ENCODE measurements at places on chromosomes 2 and 18.

- no peak for DNase-seq
These were observed 244.4 kb upstream of the REV1 start for GRCh38 chr2:99734236-99734635.

DNA sequence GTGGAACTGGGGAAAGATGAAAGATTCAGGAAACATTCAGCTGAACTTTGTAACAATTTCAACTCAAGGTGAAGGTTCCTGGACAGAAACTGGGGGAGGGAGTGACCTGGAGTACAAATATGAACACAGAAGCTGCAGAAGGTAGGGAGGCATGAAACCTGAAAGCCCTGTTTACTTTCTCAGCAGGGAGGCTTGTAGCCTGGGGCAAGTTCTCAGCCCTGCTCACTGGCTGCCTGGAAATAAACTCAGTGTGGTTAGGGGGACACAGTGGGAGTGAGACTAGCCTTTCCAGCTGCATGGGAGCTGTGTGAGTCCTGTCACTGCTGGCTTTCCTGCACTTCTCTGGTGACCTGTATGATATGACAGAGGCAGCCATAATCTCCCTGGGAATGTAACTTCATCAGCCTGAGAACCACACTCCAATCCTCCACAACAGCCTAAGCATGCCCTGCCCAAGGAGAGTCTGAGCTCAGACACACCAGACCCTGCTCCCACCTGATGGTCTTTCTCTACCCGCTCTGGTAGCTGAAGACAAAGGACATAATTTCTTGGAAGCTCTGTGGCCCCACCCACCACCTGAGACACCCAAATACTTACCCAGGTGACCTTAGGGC lies 77.0 kb downstream of the ZSWIM2 start:
- no peak for DNase-seq

GRCh38 chr2:219542931-219543595 lies 546 bp downstream of the CHPF start:
- no peak for DNase-seq

GRCh38 chr2:47299555-47299954 lies 103.4 kb upstream of the MSH2 start:
- no peak for DNase-seq

GRCh38 chr2:174031226-174031625 lies 66.1 kb upstream of the SP3 start:
- no peak for DNase-seq

DNA sequence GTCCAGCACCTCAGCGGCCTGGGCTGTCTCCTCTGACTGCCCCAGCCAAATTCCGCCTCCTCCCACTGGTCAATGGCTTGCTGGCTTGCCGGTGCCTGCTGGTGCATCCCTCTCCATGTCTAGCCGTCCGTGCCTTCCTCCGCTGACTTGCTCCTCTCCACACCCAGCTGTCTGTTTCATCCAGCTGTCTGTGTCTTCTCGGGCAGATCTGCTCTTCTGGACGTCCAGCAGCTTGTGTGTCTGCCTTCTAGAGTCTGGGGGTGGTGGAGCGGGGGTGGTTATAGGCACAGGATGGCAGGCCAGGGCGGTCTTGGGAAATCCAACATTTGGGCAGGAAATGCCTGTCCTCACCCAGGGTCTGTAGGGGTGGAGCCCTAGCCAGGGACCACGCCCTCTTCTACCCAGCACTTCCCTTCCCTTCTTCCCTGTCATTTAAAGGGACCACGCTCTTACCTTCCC lies 369.2 kb downstream of the GALNT13 start:
- no peak for DNase-seq

DNA sequence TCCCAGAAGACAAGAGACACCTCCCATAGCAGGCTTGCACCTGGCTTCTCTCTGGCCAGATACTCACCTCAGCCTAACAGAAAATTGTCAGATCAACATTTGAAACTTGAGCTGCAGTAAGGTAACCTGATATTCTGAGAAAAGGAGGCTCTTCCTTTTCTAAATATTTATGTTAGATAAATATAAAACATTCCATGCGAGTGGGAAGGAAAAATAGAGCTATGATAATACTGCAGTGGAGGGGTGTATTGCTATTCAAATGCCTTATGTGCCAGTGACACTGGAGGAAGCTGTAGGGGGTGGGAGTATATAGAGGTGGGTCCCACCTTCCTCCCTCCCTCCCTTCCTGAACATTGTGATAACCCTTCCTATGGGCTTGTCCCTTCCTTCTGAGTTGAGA lies 515.5 kb upstream of the CHAC2 start:
- DNase-seq, result no peak

DNA sequence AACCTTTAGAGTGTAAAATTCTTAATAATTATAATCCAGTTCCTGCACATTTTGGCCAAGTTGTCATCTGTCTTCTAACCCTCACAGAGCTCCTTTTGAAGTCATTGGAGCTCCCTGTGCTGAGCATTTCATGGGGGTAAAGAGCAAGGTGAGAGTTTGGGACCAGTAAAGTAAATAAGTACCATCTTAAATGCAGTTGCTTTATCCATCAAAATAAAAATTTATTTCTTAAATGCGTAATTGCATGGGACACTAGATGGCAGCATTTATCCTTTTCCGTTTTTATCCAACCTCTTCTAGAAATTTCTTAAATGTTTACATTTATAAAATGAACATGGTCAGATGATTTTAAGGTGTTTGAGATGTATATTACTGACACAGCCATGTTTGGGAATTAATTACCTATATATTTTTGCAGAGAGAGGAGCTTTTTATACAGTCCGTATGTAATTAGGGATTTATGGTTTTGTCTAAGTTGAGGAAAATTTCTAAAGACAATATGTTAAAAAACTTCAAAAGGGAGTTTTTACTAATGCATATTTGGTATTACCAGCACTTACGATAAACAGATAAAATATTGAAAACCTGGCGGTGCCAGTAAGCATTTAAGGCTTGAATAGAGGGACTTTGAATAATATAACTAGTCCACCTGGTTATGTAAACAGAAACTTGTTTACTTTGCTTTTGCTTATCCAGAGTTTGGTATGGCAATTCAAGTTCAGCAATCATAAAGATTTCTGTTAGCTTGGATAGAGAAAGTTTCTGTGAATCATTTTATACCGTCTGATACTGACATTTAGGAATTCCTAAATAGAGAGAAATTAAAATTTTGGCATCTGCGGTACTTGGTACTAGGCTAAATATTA lies 54.5 kb downstream of the ACSL3 start:
- DNase-seq, result no peak

GRCh38 chr2:134140251-134140661 lies 113.6 kb upstream of the MGAT5 start:
- no peak for DNase-seq

- DNase-seq, result no peak
These were observed 9.6 kb downstream of the SSB start for GRCh38 chr2:169808221-169808620.

DNA sequence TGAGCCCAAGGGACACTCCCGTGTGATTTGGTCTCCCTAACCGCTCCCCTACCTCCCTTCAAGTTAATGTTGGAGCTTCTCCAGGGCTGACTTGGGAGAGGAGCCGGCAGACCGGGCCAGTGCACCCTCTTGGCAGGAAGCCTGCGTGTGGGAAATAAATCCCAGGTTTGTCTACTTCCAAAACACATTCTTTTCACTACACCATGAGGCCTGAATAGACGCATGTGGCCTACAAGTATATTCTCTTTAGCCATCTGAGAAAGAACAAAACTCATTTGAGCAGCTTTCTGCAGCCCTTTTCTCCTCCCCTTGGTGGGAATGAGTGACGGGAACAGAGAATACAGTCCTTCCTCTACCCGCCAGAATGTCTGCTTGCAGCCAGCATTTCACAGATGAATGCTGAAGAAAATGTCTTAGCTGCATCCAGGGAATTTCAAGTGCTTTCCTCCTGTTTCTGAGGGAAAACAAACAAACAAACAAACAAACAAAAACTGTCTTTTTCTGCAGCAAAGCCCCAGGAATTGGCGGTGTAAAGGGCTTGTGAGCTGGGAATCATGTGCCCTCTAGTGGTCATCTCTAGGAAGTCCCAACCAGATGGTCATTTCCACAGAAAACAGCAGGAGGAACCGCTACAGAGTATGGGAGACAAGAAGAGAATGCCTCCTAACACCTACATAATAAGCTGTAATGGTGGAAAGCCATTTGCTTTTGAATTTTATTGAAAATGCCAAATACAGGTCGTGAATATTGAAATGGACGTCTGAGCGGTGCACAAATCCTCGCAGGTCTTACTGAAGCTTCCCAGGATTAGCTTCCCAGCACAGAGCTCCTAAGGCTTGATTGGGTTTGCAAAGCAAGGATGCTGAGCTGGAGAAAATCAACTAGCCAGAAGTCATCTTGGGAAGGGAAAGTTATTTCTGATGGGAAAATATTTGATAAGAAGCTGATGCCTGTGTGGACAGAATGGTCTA lies 41.2 kb upstream of the DAPL1 start:
- peak; percentile 53 for DNase-seq

- peak; percentile 52 for DNase-seq
These were observed 52.0 kb downstream of the ARL4C start for GRCh38 chr2:234444893-234445292.

GRCh38 chr2:171235262-171235881 lies 74.7 kb upstream of the TLK1 start:
- DNase-seq, result no peak

DNA sequence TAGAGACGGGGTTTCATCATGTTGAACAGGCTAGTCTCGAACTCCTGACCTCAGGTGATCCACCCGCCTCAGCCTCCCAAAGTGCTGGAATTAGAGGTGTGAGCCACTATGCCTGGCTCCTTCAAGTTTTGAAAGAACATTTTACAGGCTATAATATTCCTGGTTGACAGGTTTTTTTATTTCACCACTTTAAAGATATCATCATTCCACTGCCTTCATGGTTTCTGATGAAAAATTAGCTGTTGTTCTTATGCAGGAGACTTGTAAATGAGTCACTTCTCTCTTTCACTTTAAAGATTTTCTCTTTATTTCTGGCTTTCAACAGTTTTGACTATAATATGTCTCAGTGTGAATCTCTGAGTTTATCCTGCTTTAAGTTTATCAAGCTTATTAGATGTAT lies 7.9 kb upstream of the ARPC2 start:
- DNase-seq, result no peak

GRCh38 chr2:172555272-172555521 lies 693 bp upstream of the PDK1 start:
- no peak for DNase-seq

DNA sequence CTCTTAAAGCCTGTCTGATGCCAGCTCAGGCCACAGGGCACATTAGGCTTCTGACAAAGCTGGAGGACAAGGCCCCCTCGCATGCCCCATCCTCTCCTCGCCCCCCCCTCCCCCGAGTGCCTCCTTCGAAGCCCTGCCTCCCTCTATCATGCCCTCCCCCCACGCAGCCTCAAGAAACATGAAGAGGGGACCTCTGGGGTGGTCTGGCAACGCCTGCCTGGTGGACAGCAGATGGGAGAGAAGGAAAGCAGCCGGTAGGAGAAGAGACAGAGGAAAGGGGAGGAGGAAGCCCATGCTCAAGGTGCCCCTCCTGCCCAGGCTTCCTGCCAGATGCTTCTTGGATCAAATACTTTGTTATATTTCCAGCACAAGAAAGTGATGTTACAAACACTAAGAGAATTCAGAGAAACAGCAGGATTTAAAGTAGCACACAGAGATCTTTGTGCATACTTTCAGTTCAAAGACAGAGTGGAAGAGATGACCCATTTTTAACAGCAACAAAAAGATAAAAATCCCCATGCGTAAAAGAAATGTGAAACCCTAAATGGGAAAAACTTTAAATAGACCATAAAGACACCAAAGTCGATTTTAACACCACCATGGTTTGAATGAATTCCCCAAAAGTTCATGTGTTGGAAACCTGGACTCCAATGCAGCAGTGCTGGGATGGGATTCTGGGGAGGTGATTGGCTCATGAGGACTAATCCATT lies 19.0 kb downstream of the BOK start:
- no peak for DNase-seq

DNA sequence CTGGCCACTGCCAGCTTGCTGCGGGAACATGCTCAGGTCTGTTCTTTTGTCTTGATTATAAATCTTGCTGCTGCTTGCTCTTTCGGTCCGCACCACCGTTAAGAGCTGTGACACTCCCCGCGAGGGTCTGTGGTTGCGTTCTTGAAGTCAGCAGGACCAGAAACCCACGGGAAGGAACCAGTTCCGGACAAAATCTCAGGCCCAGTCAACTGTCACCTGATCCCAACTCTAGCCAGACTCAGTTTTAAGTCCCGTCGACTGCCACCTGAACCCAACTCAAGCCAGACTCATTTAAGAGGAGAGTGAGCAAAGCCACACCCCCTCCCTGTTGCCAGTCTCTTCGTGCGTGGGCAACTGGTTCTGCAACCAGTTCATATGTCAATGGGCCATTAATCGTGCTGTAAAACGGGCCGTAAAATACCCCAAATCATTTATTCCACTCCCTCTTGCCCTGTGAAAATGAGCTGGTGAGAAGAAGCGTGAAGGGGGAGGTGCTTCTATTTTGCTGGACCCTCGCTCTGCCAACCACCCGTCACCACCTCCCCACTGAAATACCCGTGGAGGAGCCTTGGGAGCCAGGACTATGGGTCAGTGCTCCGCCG lies 224.3 kb downstream of the NDUFA10 start:
- no peak for DNase-seq

GRCh38 chr2:102051692-102052277 lies 60.0 kb downstream of the IL1R2 start:
- no peak for DNase-seq

DNA sequence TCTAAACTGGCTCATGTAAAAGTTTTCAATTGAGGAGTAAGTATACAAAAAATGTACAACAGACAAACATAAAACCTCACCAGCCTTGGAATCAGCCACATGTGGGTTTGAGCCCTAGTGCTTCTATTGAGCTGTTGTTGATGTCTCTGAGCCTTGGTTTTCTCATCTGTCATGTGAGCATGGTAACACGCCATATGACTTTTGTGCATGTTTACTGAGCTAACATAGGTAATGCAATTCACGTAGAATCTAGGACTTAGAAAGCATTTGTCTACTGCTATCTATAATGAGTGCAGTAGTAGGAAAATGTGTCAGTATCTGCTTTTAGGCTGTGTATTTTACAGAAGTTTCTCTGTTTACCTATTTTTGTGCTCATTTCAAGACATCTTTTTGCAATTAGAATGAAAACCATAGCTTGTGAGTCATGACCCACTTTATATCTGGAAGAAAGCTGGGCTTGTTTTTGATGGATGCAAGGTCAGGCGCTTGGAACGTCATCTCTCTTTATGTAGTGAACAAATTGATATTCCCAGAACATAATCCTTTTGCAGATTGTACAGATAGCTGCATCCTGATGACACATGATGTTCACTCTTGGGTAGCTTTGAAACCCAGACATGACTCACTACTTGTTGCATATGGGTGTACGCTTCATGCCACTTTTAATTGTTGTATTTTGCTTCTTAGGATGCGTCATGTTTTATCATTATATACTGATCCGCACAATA lies 94.3 kb downstream of the RNF144A start:
- DNase-seq, result no peak

GRCh38 chr2:51960281-51960680 lies 928.3 kb upstream of the NRXN1 start:
- DNase-seq, result no peak

DNA sequence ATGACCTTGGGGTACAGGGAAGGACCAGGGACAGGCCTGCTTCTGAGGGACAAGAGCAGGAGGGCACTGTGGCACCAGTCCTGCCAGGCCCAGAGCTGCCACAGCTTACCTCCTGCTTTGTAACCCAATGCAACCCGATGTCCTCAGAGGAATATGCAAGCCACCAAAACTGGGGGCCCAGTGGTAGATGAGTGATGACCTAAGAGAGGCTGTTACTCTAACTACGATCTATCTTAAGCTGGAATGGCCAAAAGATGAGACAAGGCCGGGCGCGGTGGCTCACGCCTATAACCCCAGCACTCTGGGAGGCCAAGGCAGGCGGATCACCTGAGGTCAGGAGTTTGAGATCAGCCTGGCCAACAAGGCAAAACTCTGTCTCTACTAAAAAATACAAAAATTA lies 12.8 kb downstream of the CYB5A start:
- DNase-seq, result no peak

- no peak for DNase-seq
These were observed 98.1 kb upstream of the CERS6 start for GRCh38 chr2:168357797-168358472.

Data from CD4-positive, alpha-beta T cell treated with Interleukin-15 for 4 hours (primary cell).